ENCODE measurements at places on chromosomes 4 and X.

DNA sequence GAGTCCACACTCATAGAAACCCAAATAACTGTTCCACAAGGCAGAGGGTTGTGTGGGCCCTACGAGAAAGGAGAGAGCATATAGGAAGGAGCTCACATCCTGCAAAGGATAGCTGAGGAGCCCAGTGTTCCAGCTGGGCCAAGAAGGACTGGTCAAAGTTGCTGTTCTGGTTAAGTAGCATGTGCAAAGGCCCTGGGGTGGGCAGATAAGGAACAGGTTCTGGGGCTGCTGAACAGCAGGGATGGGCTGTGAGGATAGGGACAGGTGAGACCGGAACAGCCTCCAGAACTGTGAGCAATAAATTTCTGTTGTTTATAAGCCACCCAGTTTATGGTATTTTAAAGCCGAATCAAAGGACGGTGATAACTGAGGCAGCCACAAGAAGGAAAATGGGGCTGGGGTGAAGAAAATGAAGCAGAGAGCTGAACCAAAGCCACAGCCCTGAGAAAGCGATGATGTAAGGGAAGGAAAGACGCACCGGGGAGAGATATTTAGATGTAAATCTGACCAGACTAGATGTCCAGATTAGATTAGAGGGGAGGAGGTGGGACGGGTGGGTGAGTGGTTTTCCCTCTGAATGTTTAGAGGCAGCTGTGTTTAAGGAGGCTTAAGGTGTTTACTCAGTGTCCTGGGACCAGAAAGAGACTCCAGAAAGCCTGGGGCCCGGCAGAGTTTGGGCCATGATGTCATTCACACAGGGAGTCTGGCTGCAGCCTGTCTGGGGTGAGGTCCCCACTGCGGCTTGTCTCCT lies 180.8 kb upstream of the BCOR start:
- no peak for DNase-seq

- DNase-seq: peak; percentile 38
Observed at GRCh38 chrX:139200793-139201192, 329.7 kb upstream of the F9 start.

GRCh38 chr4:45294464-45294863 lies 568.1 kb upstream of the GNPDA2 start:
- no peak for DNase-seq

- no peak for DNase-seq
Observed at GRCh38 chr4:146222313-146222712, 8.0 kb downstream of the REELD1 start.

DNA sequence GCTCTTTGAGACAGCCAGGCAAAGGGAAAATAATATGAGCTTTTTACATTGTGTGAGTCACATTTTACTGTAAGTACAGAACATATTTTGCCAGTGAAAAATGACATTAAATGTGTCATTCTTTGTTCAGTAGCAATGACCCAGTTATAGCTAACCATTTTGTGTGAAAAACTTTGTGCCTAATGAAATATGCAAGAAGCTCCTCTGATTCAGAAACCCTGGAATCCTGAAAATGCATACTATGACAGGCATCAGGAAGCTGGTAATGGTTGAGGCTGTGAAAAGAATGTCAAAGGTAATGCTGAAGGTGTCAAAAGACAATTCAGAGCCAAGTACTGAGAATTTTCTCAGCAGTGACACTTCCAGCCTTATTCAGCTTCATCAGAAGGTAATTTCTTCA lies 549.5 kb upstream of the SMIM31 start:
- DNase-seq: no peak

DNA sequence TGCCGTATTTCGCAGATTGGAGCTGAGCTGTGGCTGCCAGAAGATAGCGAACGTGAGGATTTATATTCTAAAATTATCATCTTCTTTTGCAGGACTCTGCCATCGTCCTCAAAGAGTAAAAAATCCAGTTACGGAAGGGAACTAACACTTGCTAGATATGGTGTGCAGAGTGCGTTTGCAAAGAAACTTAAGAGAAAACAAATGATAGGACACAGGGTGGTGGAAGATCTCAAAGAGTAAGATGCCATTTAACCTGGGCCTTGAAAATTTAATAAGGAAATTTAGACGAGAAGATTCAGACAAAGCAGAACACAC lies 566 bp downstream of the LARP7 start:
- DNase-seq: no peak

GRCh38 chr4:44623676-44624075 lies 27.7 kb downstream of the YIPF7 start:
- no peak for DNase-seq

GRCh38 chr4:30903502-30904214 lies 183.5 kb downstream of the PCDH7 start:
- DNase-seq: no peak

- DNase-seq: no peak
Observed at GRCh38 chrX:74160816-74161215, 143.2 kb upstream of the ZCCHC13 start.

DNA sequence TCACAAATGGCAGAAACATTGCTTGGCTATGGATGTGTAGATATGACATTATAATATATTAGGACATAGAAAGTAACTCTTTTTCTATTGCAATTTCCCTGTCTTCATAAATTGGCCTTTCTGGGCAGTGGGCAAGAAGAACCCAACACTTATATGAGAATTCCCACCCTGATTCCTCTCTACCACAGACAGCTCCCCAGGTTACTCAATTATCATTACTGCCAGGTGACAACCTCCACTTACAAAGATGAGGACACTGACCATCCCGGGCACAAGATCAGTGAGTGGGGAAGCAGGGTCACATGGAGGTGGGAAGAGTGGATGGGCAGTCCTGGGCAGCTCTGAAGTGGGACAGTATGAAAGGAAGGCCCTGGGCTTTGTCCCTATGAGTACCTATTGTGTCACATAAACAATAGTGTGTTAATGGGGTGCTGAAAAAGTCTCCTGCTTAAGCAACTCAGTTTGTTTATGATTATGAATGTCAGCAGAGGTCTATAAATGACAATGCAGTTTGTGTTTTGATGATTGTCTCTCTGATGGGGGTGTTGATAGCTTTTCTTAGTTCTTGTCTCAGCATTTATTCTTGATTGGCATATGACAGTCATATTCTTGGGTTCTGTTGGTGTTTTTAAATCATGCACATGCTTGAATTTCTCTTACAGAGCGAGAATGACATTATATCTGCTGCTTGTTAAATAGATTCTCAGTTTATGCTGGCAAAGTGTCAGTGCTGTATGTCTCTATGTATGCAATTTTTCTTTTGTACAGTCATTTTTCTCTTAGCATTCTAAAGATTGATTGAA lies 99.9 kb downstream of the SLIT2 start:
- DNase-seq: no peak

DNA sequence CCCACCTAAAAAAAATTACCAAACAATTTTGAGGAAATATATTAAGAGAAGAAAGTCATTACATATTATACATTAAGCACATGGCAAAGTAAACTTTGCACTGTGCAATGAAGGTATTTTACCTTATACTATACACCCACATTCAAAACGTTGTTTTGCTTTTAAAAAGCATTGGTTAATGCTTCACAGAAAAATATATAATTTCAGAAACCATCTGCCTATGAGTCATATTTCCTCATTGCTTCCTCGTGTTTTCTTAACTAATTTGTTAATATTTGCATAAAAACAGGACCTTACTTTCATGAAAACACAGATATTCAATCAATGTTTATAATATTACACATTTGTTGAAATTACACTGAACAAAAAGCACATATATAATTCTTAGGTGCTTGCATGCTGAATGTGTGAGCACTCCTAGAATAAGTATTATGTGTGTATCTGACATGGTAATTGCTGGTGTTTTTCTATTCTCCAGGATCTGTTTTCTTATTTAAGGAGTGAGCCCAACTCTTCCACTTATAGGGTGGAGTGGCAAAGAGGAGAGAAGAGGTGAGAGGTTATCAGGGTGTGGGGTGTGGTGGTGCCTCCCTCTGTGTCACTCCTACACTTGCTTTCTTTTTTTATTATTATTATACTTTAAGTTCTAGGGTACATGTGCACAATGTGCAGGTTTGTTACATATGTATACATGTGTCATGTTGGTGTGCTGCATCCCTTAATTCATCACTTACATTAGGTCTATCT lies 95.1 kb upstream of the IQCM start:
- no peak for DNase-seq

DNA sequence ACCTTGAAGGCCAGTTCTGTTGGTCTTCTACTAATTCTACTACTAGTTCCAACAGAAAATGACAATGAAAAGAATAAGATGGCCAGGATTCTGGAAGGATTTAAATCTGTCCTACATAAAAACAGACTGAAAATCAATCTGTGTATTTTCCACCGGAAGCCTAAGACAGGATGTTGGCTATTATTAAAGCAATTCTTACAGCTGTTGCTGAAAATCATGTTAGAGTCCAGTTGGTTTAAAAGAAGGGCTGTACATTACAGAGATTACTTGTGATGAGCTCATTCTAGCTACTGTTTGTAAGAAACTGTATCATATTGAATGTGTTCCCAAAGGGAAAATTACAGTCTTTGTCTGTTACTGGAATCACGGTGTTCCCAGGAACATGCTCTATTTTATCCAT lies 54.8 kb upstream of the MAGEB16 start:
- no peak for DNase-seq

GRCh38 chr4:84484236-84484635 lies 14.9 kb downstream of the NKX6-1 start:
- no peak for DNase-seq

DNA sequence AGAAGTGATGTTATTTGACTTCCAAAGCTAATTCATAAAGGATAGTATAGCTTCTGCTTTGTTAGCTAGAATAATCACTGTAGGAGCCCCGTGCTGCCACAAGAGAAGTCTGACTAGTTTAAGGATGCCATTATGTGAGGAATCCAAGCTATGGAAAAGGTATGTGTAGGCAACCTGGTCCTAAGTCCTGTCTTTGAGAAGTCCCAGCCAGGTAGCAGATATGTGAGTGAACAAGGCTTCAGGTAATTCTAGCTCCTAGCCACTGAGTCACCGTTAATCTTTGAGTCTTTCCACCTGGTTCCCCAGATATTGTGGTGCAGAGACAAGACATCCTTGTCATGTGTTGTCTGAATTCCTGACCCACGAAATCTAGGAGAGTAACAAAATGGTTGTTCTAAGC lies 55.5 kb downstream of the BMP3 start:
- no peak for DNase-seq

DNA sequence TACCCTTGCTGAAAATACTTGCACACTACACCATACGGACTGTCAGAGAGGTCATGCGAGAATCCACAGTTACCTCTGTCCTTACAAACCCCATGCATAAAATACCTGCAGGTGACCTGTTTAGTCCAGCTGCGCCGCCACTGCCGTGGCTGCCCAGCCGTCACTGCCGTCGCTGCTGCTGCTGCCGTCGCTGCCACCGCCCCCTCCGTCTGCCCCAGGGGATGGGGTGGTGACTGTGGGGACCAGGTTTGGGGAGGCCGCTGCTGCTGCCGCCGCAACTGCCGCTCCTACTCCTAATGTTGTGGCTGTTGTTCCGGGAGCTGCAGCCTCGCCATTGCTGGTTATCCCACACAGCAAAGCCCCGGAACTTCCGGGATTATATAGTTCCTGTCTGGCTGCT lies 141.8 kb upstream of the ZCCHC13 start:
- DNase-seq: no peak

DNA sequence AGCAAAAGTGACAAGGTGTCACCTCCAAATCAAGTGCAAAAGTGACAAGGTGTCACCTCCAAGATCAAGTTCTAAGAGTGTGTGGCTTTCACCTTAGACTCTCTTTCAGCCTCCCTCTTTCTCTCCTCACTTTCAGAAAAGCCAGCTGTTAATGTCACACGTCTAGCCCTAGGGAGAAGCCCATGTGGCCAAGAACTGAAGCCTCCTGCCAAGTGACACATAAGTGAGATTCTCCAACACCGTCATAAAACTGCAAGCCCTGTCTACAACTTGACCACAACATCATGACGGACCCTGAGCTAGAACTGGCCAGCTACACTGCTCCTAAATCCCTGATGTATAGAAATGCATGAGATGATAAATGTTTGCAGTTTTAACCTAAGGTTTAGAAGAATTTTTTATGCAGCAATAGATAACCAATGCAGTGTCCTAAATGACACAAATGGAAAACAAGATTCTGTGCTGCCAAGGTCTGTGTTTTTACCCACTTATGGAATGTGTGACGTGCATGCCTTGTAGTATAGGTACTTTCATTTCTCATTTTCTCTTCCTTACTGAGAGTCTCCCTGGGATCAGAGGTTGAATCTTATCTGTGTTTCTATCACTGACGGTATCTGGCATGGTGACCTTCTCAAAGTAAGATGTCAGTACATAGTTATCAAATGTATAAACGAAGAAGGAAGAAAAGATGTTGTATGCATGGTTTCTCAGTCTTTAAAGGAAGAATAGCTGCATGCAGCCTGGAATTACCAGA lies 25.0 kb downstream of the NLGN4X start:
- DNase-seq: no peak

DNA sequence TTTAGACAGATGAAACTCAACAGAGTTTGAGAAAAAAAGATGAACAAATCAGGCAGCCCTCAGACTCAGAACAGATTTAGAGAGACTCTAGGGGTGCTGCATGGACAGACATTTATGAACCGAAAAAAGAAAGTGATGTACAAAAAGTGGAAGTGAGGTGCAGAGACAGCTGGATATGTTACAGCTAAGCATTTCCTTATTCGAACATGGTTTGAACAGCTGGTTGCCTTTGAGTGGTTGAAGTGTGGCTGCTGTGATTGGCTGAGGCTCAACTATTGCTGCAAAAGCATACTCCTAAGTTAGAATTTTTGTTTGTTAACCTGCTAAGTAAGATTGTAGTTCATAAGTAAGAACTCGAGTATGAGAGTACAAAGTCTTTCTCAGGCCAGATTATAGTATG lies 331.5 kb upstream of the PABPC4L start:
- DNase-seq: no peak

- no peak for DNase-seq
Observed at GRCh38 chr4:48065587-48066052, 49.0 kb downstream of the NIPAL1 start.

DNA sequence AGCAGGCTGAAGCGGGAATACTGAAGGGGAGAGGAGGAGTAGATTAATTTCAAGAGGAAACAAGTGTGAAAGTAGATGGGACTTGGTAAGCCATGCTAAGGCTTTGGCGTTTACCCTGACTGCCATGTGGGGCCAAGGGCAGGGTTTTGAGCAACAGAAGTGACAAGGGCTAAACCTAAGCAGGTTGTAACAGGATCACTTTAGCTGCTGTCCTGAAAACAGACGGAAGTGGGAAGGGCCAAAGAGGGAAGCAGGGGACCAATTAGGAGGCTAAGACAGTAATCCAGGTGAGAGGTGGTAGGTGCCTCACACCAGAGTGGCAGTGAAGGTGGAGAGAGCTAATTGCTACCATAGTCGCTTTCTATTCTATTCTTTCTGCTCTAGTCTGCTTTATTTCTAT lies 166.5 kb downstream of the PJA1 start:
- no peak for DNase-seq
